ENCODE measurements at places on chromosomes 4 and X.

- DNase-seq, result no peak
Measured at GRCh38 chr4:77040854-77041725, 34.7 kb downstream of the CCNI start.

DNA sequence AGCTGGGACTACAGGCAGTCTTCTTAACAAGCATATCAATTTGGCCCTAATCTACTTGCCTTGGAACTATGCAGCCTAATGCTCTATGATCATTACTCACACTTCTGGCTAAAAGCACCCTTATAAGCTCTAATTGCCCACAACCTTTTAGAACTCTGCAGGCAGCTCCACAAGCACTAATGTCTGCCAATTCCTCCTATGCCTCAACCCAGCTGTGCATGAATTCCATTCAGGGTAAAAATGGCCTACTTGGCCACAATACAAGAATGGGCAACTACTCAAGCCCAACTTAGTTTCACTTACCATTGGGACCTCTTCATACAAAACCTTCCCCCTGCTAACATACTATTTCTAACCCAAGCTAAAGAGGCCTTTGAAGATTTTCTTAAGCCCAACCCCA lies 51.7 kb downstream of the ZNF718 start:
- DNase-seq, result no peak

- DNase-seq, result no peak
Measured at GRCh38 chr4:179001918-179002317, 1559.7 kb upstream of the AGA start.

- DNase-seq, result no peak
Measured at GRCh38 chr4:150023489-150023888, 54.8 kb upstream of the DCLK2 start.

DNA sequence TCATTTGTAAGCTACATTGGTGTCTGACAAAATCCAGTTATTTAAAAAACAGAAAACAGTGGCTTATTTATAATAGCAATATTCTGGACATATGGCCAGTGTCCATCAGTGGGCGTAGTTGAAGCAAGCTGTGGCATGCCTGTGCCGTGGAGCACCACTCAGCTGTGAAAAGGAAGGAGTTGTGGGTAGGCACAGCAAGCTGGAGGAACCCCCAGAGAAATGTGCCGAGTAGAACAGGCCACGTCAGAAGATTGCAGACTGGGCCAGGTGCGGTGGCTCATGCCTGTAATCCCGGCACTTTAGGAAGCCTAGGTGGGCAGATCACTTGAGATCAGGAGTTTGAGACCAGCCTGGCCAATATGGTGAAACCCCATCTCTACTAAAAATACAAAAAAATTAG lies 102.4 kb downstream of the GPR143 start:
- DNase-seq, result no peak

GRCh38 chrX:95057341-95057740 lies 1383.3 kb downstream of the FAM133A start:
- DNase-seq, result no peak

- no peak for DNase-seq
Measured at GRCh38 chr4:105509291-105509690, 35.4 kb upstream of the PPA2 start.

GRCh38 chr4:38242101-38242500 lies 281.9 kb downstream of the PTTG2 start:
- DNase-seq, result no peak

DNA sequence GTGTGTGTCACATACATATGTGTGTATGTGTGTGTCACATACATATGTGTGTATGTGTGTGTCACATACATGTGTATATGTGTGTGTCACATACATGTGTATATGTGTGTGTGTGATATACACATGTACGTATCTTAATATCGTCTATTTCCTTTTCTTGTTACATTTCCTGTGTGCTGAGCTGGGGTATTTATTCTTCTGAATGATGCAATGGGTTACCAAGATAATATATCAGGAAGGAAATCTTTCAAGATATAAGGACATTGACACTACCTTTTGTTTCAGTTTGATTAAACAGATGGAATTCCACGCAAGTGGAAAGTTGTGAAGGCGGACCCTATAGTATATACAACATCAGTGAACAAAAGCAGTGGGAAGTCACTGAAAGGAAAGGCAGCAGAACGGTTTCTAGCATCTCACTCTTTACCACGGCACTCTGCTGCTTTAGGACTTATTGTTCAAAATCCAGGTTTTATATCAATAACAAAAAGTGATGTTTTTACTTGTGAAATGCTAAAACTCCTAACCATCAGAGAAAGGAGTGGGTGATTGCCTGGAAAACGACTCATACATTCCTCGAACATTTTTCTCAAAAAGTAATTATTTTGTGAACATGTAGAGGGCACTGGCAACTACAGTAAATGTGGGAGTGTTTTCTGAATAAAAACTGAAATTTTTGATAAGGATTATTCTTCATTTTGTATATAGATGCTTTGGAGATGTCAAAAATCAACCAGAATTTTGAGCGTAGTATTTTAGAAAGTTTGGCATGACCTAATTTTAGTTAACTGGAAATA lies 43.1 kb upstream of the IL21 start:
- no peak for DNase-seq

DNA sequence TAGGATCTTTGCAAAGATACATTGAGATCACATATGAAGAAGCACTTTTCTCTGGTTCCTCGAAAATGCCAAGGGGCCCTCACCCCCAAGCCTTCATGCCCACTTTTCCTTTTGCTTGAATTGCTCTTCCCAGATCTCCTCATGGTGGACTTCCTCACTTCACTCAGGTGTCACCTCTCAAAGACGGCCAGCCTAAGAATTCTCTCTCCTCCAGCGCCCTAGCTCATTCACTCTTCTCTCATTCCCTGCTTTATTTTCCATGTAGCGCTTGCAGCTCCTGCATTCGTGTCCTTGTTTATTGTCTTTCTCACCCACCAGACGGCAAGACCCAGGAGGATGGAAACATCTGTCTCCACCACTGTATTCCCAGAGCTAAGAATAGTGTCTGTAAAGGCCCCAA lies 32.9 kb downstream of the CCKAR start:
- DNase-seq, result no peak

DNA sequence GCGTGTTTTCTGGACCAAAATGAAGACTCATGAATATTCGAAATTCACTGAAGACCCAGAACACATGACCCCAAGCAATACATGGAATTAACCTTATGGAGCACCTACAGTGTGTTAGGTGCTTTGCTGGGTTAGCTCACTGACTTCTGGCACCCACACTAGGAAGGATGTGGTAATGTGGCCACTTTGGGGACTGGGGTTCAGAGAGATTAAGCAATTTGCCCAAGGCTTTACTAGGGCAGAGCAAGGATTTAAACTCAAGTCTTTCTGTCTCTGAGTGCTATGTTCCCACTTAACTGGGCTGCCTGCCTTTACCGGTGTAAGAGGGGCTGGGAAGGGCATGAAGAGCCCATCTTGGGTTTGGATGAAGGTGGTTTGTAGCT lies 162.0 kb upstream of the ATP6AP2 start:
- no peak for DNase-seq

GRCh38 chrX:32642283-32642682 lies 569.1 kb downstream of the DMD start:
- DNase-seq, result no peak

DNA sequence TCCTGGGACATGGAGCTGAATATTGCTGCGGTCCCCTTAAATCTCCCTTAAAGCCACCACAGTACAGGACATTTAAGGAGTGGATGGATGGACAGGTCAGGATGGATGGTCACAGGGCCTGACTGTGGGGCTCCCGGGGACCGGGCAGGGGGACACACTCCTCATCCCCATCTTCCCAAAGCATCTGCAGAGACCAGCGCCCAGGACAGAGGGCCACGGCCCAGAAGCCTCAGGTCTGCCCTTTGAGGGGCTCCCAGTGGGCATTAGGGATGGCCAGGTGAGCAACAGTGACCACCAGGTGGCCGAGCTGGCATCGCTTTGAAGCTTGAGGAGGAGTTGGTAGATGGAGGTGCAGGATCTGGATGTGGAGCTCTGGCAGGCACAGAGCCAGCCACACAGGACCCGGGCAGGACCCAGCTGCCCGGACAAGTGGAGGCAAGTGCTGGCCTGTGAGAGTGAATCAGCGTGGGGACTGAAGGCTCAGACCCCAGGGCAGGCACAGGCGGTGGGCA lies 51.4 kb downstream of the ABLIM2 start:
- DNase-seq, result no peak

GRCh38 chrX:19347916-19348315 lies 4.2 kb downstream of the PDHA1 start:
- DNase-seq, result no peak

- DNase-seq, result no peak
Measured at GRCh38 chr4:91319556-91320268, 984.1 kb upstream of the GRID2 start.

GRCh38 chr4:7359400-7360062 lies 75.2 kb downstream of the PSAPL1 start:
- no peak for DNase-seq

DNA sequence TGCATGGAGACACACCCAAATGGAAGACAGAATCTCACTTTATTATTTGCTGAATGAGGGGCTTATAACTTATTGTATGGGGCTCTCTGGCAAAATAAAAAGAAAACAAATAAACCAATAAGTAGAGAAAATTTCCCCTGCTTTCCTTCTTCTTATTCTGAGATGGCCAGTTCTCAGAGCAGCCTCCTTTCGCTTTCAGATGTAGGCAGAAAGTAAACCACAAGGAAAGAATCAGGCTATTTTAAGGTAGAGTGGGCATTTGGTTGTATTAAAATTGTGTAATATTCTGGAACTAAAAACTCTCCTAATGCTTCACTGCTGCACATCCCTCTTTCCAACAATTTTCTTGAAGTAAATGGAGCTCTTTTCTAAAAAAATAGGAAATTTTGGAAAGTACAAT lies 241.8 kb downstream of the GALNTL6 start:
- no peak for DNase-seq

- DNase-seq, result no peak
Measured at GRCh38 chrX:146054311-146054710, 236.7 kb downstream of the SLITRK2 start.

GRCh38 chr4:13521047-13521446 lies 23.3 kb downstream of the NKX3-2 start:
- DNase-seq, result no peak

GRCh38 chrX:121733514-121733913 lies 686.1 kb downstream of the GLUD2 start:
- DNase-seq, result no peak

- DNase-seq, result no peak
Measured at GRCh38 chr4:139279760-139280620, at the start of gene MGARP. MGARP (minus strand) TSS chr4:139280225; CDS start chr4:139280158, 67 bp downstream.

DNA sequence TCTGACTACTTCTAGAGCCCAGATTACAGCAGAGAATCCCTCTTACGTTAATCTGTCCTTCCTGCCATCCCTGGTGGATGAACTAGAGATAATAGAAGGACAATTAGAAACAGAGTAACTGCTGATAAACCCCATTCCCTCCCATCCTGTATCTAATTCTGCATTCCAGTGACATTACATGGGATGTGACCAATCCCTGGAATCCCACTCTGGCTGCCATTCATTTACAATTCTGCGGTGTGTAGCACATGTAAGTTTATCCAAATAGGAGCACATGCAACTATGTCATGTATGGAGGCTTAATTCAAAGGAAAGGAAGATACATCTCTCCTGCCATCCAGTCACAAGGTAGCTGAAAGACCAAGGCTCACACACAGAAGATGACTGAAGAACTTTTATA lies 339.5 kb downstream of the GPAT3 start:
- no peak for DNase-seq

GRCh38 chrX:33892670-33893069 lies 239.4 kb downstream of the FAM47A start:
- DNase-seq, result no peak

GRCh38 chr4:20493761-20494353 lies 206.4 kb upstream of the PACRGL start:
- no peak for DNase-seq

GRCh38 chr4:14636563-14636962 lies 365.7 kb upstream of the CPEB2 start:
- DNase-seq, result no peak

GRCh38 chrX:109040057-109040456 lies 303.7 kb upstream of the IRS4 start:
- no peak for DNase-seq
